ENCODE measurements at places on chromosomes 11 and 22. TPM values are rescaled to one million over a fixed set of nuclear protein-coding genes. Genes with fewer than 3 reads are reported as not detected.

RPL3 gene
- 3,244 TPM for total RNA-seq

NADSYN1 gene
- total RNA-seq = 54.9 TPM

SPON1 gene
- 6.4 TPM for total RNA-seq

TRIM22 gene
- 30.9 TPM for total RNA-seq

PNPLA5 gene
- total RNA-seq = 6.8 TPM

OVOL1 gene
- 5.1 TPM for total RNA-seq

OR51B2 gene
- not detected for total RNA-seq

LARGE1 gene
- total RNA-seq = 75.6 TPM

GRCh38 chr11:1172729-1173117 is 15.0 kb downstream of the MUC5AC start:
- no peaks in the 10 kb centered on the region for H3K36me3 ChIP-seq
- H3K27me3 ChIP-seq = no peaks in the 10 kb centered on the region
- H3K4me1 ChIP-seq = no peaks in the 10 kb centered on the region
- DNase-seq = no peak
- H3K4me3 ChIP-seq = no peak overlapping the region

DNA sequence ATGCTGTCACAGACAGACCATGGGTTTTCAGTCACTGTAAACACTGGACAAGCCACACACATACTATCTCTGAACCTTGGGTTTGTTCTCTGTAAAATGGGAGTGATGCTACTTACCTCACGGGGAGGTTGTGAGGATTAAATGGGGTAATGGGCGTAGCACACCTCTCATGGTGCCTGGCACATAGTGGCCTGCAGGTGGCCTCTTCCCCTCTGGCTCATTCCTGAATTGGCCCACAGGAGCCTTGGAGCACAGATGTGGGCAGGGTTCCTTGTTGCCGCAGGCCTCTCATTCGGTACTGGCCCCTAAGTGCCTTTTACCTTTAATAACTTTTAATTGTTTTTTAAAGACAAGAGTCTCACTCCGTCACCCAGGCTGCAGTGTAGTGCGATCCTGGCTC is 11.7 kb downstream of the MICAL2 start:
- peak; percentile 82 for DNase-seq
- H3K4me1 ChIP-seq = no peaks in the 10 kb centered on the region
- no peaks in the 10 kb centered on the region for H3K36me3 ChIP-seq
- no peak overlapping the region for H3K4me3 ChIP-seq

GRCh38 chr11:60389279-60389910 is 6.9 kb upstream of the MS4A14 start:
- no peaks in the 10 kb centered on the region for H3K27me3 ChIP-seq
- no peak for DNase-seq
- H3K4me1 ChIP-seq = no peaks in the 10 kb centered on the region
- H3K27ac ChIP-seq = no peak overlapping the region
- no peaks in the 10 kb centered on the region for H3K36me3 ChIP-seq

GRCh38 chr11:121930004-121930965 is 185.7 kb downstream of the BLID start:
- no peak overlapping the region for H3K27ac ChIP-seq
- peak; percentile 12 for DNase-seq
- H3K36me3 ChIP-seq = no peaks in the 10 kb centered on the region
- peaks cover 8% of the 10 kb centered on the region for H3K27me3 ChIP-seq
- H3K4me3 ChIP-seq = peak overlapping the region; percentile 69

- H3K27ac ChIP-seq = no peak overlapping the region
- no peaks in the 10 kb centered on the region for H3K36me3 ChIP-seq
- no peak for DNase-seq
- H3K4me3 ChIP-seq = no peak overlapping the region
These were observed 7.3 kb downstream of the ARRB1 start for GRCh38 chr11:75344186-75344585.

- no peak for DNase-seq
- H3K4me3 ChIP-seq = no peak overlapping the region
- no peaks in the 10 kb centered on the region for H3K27me3 ChIP-seq
These were observed 29.8 kb upstream of the CTSC start for GRCh38 chr11:88367310-88367709.

GRCh38 chr11:15334766-15335165 is 220.0 kb downstream of the INSC start:
- no peak overlapping the region for H3K27ac ChIP-seq
- DNase-seq = no peak
- H3K36me3 ChIP-seq = no peaks in the 10 kb centered on the region
- no peak overlapping the region for H3K4me3 ChIP-seq
- H3K27me3 ChIP-seq = no peaks in the 10 kb centered on the region

- H3K36me3 ChIP-seq = no peaks in the 10 kb centered on the region
- no peak for DNase-seq
- peaks cover 6% of the 10 kb centered on the region for H3K4me1 ChIP-seq
- H3K27me3 ChIP-seq = no peaks in the 10 kb centered on the region
These were observed 25.3 kb downstream of the RPUSD4 start for GRCh38 chr11:126186025-126186698.

- peak; percentile 94 for DNase-seq
- H3K4me1 ChIP-seq = peaks cover 10% of the 10 kb centered on the region
- H3K27me3 ChIP-seq = 0 out of 2 replicates have a peak, but pooled peaks cover 3% of the 10 kb centered on the region
These were observed at the start of gene SLC35E4 for GRCh38 chr22:30635273-30636225. Gene SLC35E4, plus strand, starts transcription at chr22:30635781. Its CDS starts 670 bp downstream, at chr22:30636451.

- H3K27ac ChIP-seq = peak overlapping the region; percentile 4
- H3K4me3 ChIP-seq = no peak overlapping the region
- no peaks in the 10 kb centered on the region for H3K27me3 ChIP-seq
- H3K36me3 ChIP-seq = no peaks in the 10 kb centered on the region
- DNase-seq = peak; percentile 46
These were observed 61.9 kb downstream of the ARHGEF12 start for GRCh38 chr11:120398132-120398531.

DNA sequence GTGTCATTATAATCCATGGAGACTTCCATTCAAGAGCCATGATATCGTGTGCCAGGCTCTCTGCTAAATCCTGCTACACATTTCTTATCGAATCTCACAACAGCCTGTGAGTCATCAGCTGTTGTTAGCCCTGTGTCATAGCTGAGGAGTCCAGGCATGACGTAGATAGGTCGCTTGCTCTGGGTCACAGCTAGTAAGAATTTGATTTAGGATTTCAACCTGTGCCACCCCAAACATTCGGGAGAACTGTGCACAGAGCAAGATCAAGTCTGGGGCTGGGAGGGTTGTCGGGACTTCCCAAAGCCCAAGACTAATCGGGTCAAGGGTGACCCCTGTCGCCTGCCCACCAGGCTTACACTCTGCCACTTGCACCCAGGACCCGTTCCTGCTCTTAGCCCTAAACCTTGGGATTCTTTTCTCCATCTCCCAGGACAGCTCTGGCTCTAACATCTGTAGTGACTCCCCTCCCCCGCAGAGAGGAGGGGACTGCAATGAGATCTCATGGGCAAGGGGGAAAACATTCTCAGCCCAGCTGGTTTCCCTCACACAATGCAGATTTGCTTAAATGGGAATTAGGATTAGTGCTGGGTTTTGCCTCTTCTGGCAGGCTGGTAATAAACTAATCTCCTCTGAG is 34.3 kb downstream of the TSPAN18 start:
- peak; percentile 81 for DNase-seq
- no peak overlapping the region for H3K4me3 ChIP-seq
- H3K27me3 ChIP-seq = peaks cover 22% of the 10 kb centered on the region
- no peak overlapping the region for H3K27ac ChIP-seq

GRCh38 chr22:37330200-37331033 is 48.1 kb downstream of the CYTH4 start:
- H3K36me3 ChIP-seq = no peaks in the 10 kb centered on the region
- H3K4me1 ChIP-seq = peaks cover 17% of the 10 kb centered on the region
- H3K27ac ChIP-seq = no peak overlapping the region
- H3K4me3 ChIP-seq = no peak overlapping the region
- peak; percentile 97 for DNase-seq

DNA sequence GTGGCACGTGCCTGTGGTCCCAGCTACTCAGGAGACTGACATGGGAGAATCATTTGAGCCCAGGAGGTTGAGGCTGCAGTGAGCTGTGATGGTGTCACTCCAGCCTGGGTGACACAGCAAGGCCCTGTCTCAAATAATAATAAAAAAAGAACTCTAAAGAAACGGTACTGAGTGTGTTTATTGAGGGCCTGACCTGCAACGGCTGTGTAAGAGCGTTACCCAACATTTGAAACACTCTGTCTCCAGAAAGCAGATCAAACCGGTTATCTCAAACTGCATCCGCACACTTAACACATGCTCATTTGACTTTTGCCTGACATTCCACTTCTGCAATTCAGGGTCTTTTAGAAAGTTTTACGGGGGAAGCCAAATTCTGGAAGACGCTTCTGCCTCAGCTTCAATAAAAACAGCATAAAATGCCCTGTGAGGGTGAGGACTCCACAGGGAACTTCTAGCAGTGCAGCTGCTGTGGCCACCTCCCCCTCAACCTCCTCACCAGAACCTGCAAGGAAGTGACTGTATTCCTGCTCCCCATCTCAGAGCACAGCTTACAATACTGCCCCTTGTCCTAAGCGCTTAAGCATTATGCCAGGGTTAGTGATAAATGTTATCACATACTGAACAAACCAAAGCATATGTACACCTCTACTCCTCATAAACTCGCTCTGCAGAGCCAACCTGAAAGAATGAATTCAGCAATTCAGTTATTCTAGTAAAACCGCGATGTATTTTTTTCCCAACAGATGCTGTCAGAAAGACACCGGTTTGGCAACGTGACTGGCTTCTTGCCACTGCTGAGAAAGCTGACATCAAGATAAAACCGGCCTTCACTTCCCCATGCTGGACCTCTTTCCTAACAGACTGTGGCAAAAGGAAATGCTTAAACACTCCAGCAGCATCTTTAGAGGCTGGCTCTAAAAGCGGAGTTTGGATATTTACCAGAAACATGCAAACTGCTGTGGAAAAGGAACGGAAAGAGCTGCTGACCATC is 52.2 kb downstream of the PRDM10 start:
- no peak overlapping the region for H3K4me3 ChIP-seq
- no peaks in the 10 kb centered on the region for H3K36me3 ChIP-seq
- no peak for DNase-seq
- H3K27ac ChIP-seq = no peak overlapping the region

DNA sequence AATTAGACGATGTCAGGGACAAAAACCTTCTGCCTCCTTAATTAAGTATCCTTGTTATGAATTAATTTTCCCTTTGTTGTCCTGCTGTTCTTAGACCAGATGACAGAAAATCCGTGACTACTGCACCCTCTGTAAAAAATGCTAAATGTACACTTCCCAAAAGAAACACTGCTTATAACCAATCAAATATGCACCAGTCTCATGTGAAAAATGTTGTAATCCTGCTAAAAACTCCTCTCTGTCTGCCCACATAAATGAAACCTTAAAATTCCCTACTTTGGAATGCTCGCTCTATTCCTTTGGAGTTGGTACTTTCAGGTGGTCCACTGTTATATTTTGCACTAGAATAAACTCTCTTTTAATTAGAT is 366.8 kb upstream of the CCDC179 start:
- peaks cover 6% of the 10 kb centered on the region for H3K4me1 ChIP-seq
- no peaks in the 10 kb centered on the region for H3K27me3 ChIP-seq
- H3K4me3 ChIP-seq = no peak overlapping the region
- H3K36me3 ChIP-seq = no peaks in the 10 kb centered on the region
- DNase-seq = no peak

- H3K36me3 ChIP-seq = no peaks in the 10 kb centered on the region
- DNase-seq = no peak
- H3K27ac ChIP-seq = no peak overlapping the region
These were observed 1314.2 kb downstream of the BRD1 start for GRCh38 chr22:48513446-48513845.

- no peaks in the 10 kb centered on the region for H3K36me3 ChIP-seq
- H3K27ac ChIP-seq = no peak overlapping the region
- H3K4me1 ChIP-seq = no peaks in the 10 kb centered on the region
- H3K4me3 ChIP-seq = no peak overlapping the region
These were observed 23.8 kb downstream of the MRPL23 start for GRCh38 chr11:1970956-1971355.

All from GM23338 (cell line).